Stimulated activated CD4-positive, alpha-beta T cell treated with anti-CD3 and anti-CD28 coated beads, Interleukin-15, amount 100 ng/mL, for 1 hour (primary cell): ENCODE measurements at places on chromosomes 4 and X.

- DNase-seq: no peak
These were observed 9.2 kb upstream of the EOLA1 start for GRCh38 chrX:149531599-149531998.

GRCh38 chr4:10722957-10723356, 38.4 kb upstream of the CLNK start:
- DNase-seq: no peak

GRCh38 chr4:130478406-130478805, 1382.5 kb downstream of the C4orf33 start:
- DNase-seq: no peak

DNA sequence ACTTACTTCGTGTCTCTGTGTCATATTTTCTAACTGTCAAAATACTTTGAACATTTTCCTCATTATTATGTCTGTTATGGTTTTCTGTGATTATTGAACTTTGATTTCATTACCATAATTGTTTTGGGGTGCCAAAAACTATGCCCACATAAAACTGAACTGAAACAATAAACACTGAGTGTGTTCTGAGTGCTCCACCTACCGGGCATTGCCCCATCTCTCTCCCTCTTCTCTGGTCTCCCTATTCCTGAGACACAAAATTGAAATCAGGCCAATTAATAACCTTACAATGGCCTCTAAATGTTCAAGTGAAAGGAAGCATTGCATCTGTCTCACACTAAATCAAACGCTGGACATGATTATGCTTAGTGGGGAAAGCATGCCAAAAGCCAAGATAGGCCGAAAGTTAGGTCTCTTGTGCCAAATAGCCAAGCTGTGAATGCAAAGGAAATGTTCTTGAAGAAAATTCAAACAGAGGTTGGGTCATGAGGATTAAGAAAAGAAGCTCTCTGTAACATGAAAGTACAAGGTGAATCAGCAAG, 972.3 kb downstream of the PCDH7 start:
- DNase-seq: no peak

DNA sequence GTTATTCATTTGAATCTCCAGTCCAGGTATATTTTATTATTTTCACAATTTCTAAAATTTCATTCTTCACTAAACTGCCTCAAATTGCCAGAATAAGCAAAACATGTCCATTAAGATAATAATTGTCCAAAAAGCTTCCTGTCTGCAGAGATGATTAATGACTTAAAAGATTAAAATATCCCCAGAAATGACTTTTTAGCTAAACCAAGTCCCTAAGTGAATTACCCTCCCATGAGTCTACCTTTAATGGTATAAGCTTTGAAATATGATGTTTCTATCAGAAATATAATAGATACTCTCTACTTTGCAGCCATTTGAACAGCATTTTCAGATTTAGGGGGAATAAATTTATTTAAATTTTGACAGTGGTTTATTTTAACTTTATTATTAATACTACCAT, 289.2 kb upstream of the EMCN start:
- no peak for DNase-seq

DNA sequence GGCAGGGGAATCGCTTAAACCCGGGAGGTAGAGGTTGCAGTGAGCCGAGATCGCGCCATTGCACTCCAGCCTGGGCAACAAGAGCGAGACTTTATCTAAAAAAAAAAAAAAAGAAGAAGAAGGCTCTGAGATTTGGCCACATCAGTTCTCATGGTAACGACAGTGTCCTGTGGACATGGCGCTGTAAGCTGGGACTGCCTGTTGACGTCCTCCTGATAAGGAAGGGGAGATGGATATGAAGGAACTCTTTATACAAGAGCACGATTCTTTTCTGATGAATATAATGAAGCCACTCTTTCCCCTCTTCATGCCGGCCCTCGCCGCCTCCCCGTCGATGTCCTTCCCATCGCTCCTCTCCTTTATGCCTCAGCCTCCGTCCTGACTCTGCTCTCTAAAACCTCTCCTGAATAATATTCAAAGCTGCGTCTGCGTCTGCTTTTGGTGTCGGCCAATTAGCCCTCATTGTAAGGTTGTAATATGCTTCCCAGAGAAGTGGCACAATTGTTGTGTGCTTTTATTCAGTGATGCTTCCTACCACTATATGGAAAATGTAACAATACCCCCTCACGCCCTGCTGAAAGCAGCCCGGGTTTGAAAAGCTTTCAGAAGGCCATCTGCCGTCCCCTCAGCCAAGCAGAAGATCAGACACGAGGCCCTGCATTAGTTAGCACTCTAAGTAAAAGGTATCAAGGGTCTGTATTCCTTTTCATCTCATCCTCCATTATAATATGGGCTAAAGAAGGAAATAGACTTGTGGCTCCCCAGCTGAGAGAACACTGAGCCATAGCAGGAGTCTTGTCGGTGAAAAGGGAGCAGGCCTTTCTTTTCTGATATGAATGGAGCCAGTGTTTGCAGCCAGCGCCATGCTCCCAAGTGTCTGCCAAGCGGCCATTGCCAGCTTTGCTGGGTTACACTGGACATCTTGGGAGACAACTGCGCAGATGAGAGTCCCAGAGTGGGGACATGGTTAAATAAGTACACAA, 22.1 kb upstream of the SCOC start:
- no peak for DNase-seq

GRCh38 chr4:106679063-106679462, 310.5 kb upstream of the GIMD1 start:
- no peak for DNase-seq

GRCh38 chr4:142194905-142195304, 558.5 kb downstream of the IL15 start:
- DNase-seq: no peak

DNA sequence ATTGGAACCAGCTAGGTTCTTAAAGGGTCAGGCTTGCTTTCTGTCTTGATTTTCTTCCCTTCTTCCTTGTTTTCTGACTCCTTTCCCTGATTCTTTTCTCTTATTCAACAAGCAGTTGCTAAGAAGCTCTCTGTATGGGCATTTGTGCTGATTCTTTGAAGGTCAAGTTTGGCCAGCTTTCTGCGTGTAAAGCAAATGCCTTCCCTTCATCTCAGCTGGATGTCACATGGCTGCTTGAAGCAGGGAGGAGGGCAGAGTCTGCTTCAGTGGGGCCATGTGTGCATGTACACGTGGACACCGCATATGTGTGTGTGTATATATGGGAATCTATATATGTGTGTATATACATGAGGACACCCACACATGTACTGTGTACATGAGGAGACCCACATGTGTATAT, 139.9 kb upstream of the ATP6AP2 start:
- DNase-seq: no peak

- no peak for DNase-seq
These were observed 96.8 kb downstream of the PDLIM5 start for GRCh38 chr4:94548571-94548970.

DNA sequence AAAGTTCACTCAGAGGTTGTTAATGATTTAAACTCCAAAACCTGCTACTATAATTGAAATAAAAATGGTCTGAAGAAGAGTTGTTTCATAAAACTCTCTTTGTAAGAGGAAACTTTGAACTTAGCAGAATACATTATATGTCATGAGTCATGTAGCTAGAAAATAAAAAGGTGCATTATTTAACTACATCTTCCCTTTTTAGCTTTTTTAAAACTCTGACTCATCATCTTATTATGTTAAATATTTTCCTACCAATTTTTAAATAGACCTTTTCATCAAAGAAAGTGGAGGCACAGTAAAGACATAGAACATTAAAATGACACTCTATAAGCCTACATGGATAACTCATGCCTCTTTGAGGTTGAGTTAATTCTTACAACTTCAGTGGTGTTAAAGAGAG, 1.2 kb upstream of the ZNF827 start:
- no peak for DNase-seq

- DNase-seq: no peak
These were observed 63.8 kb downstream of the STOX2 start for GRCh38 chr4:183968931-183969330.

GRCh38 chrX:119775517-119776238, 15.8 kb downstream of the RPL39 start:
- DNase-seq: no peak

GRCh38 chr4:53780736-53781400, 189.6 kb upstream of the LNX1 start:
- DNase-seq: no peak

- DNase-seq: no peak
These were observed 324.4 kb downstream of the CAMK2D start for GRCh38 chr4:113437129-113437528.
